Nephron progenitor cell (in vitro differentiated cells): ENCODE measurements at places on chromosomes 4 and X.

GRCh38 chrX:77003956-77004355 lies 443.2 kb upstream of the FGF16 start:
- H3K27ac ChIP-seq: no peak overlapping the region
- no peaks in the 10 kb centered on the region for H3K4me1 ChIP-seq
- H3K36me3 ChIP-seq: no peaks in the 10 kb centered on the region
- H3K27me3 ChIP-seq: no peaks in the 10 kb centered on the region
- no peak overlapping the region for H3K4me3 ChIP-seq
- no peak for DNase-seq

GRCh38 chrX:17987783-17988182 lies 126.7 kb upstream of the RAI2 start:
- H3K27me3 ChIP-seq: peaks cover 5% of the 10 kb centered on the region
- no peak for DNase-seq
- peaks cover 22% of the 10 kb centered on the region for H3K4me1 ChIP-seq
- peaks cover 6% of the 10 kb centered on the region for H3K36me3 ChIP-seq
- H3K27ac ChIP-seq: no peak overlapping the region
- no peak overlapping the region for H3K4me3 ChIP-seq

DNA sequence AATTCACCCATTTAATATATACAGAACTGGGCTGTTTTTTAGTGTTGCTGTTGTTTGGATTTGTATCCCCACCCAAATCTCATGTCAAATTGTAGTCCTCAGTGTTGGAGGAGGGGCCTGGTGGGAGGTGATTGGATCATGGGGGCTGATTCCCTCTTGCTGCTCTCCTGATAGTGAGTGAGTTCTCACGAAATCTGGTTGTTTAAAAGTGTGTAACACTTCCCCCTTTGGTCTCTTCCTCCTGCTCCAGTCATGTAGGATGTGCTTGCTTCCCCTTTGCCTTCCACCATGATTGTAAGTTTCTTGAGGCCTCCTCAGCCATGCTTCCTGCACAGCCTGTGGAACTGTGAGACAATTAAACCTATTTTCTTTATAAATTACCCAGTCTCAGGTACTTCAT lies 141.6 kb upstream of the AADAT start:
- no peak for DNase-seq
- no peaks in the 10 kb centered on the region for H3K4me1 ChIP-seq
- H3K27ac ChIP-seq: no peak overlapping the region
- H3K4me3 ChIP-seq: no peak overlapping the region
- no peaks in the 10 kb centered on the region for H3K36me3 ChIP-seq

- DNase-seq: peak; percentile 25
- H3K27ac ChIP-seq: no peak overlapping the region
- H3K27me3 ChIP-seq: no peaks in the 10 kb centered on the region
- H3K36me3 ChIP-seq: peaks cover 25% of the 10 kb centered on the region
- H3K4me1 ChIP-seq: peaks cover 61% of the 10 kb centered on the region
Observed at GRCh38 chr4:112234952-112235609, 3.5 kb downstream of the AP1AR start.

GRCh38 chr4:113701169-113701568 lies 60.4 kb downstream of the CAMK2D start:
- no peaks in the 10 kb centered on the region for H3K27me3 ChIP-seq
- no peak for DNase-seq
- H3K36me3 ChIP-seq: peaks cover 7% of the 10 kb centered on the region

DNA sequence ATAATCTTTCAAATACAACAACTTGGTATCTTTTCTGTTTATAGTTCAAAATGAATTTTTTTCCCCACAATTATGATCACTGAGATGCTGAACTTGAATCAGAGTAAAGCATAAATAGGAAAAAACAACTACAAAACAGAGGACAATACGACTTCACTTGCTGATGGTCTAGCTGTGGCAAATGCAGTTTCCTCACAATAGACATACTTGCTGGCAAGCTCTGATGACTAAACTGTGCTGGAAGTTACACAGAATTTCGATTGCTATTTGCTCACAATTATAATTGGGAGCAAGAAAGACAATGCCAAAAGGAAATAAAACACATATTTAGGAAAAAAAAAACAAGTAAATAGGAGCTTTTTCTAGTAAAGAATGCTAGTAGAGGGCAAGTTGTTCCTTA lies 14.7 kb downstream of the VEGFC start:
- no peaks in the 10 kb centered on the region for H3K27me3 ChIP-seq
- no peak overlapping the region for H3K4me3 ChIP-seq
- no peak overlapping the region for H3K27ac ChIP-seq
- H3K4me1 ChIP-seq: peaks cover 30% of the 10 kb centered on the region
- no peak for DNase-seq

- H3K4me1 ChIP-seq: peaks cover 10% of the 10 kb centered on the region
- no peak overlapping the region for H3K27ac ChIP-seq
- H3K4me3 ChIP-seq: no peak overlapping the region
- no peaks in the 10 kb centered on the region for H3K36me3 ChIP-seq
- no peak for DNase-seq
Observed at GRCh38 chr4:26299254-26299882, 21.4 kb upstream of the RBPJ start.

DNA sequence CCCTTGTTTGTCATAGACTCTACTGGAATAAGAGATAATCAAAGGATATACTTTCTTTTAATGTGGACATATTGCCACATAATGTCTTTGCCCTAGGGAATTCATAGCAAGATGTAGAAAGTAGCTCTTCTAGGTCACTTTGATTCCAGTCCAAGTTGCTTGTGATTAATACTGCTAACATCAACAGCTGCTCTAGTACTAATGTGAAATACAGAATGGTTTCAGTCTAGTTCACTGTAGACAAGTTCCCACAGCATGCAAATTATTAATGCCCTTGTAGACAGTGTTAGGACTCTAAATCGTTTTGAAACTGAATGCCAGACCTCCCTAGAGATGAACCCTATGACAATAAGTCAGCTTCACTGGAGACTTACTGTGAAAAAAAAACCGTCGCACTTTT lies 494.6 kb upstream of the ATOH1 start:
- peaks cover 3% of the 10 kb centered on the region for H3K27me3 ChIP-seq
- H3K4me3 ChIP-seq: no peak overlapping the region
- H3K27ac ChIP-seq: no peak overlapping the region
- H3K4me1 ChIP-seq: no peaks in the 10 kb centered on the region
- H3K36me3 ChIP-seq: no peaks in the 10 kb centered on the region

- H3K4me1 ChIP-seq: peaks cover 29% of the 10 kb centered on the region
- peaks cover 4% of the 10 kb centered on the region for H3K27me3 ChIP-seq
- peak overlapping the region; percentile 98 for H3K4me3 ChIP-seq
- no peak for DNase-seq
Observed at GRCh38 chr4:80073473-80074008, 512 bp upstream of the ANTXR2 start.

DNA sequence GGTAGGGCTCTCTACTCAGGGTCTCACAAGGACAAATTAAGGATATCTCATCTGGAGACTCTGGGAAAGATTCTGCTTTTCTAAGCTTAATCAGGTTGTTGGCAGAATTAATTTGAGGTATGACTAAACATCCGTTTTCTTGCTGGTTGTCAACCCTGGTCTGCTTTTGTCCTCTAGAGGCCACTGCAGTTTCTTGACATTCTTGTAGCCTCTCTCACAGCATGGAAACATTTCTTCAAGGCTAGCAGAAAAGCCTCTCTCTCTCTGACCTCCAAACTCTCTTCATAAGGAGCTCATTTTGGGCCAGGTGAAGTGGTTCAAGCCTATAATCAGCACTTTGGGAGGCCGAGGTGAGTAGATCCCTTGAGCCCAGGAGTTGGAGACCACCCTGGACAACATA lies 749.5 kb upstream of the PCDH7 start:
- no peak for DNase-seq
- H3K4me1 ChIP-seq: no peaks in the 10 kb centered on the region
- no peaks in the 10 kb centered on the region for H3K27me3 ChIP-seq
- no peak overlapping the region for H3K4me3 ChIP-seq
- no peak overlapping the region for H3K27ac ChIP-seq
- H3K36me3 ChIP-seq: no peaks in the 10 kb centered on the region

DNA sequence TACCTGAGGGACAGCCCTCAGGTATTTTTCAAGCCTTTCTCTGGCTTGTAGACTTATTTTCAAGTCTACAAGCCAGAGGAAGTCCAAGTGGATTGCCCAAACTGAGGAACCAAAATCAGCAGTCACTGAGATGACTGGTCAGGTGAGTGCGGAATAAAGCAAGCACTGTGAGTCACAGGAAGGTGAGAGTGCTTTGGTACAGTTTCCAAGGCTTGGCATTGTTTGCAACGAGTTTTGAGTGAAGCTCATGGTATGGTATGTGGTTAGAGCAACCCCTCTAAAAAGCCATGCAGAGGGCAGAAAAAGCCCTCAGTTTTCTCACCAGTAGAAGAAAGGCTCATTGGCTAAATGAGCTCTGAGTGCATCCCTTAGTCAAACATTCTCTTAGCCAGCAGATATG lies 112.8 kb upstream of the EOLA2 start:
- H3K4me3 ChIP-seq: no peak overlapping the region
- no peaks in the 10 kb centered on the region for H3K4me1 ChIP-seq
- DNase-seq: no peak
- H3K36me3 ChIP-seq: no peaks in the 10 kb centered on the region

DNA sequence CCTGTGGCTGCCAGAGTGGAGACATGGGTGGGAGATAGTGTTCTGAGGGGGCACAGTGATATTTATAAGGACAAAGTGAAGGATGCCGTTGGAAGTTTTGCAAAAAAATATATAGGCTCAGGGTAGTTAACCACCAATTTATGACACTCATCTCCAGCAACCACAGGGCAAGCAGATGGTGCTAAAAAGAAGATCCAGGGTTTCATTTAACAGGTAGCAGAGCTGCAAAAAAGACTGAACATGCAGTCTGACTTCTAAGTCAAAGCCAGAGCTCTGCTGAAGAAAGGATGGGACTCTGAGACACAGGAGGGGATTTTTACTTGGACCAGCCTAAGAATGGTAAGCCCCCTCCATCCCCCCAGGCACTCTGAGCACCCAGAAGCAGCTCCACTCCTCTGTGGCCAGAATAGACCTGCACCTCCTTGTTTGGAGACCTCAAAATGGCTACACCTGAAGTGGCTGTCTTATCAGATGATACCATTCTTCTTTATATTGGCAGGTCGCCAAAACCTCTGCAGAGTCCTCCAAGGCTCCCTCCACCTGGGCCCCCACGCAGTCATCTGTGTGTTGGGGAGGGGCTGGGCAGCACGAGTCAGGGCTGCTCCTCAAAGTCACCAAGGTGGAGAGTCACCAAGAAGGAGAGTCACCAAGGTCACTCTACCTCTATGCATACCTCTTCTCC lies 161.4 kb upstream of the FAM9B start:
- H3K27me3 ChIP-seq: peaks cover 2% of the 10 kb centered on the region
- no peaks in the 10 kb centered on the region for H3K36me3 ChIP-seq

GRCh38 chr4:70721747-70722146 lies at the start of gene RUFY3:
TSS of gene RUFY3 (plus strand) at chr4:70721964. CDS start at chr4:70722574, 610 bp downstream.
- DNase-seq: no peak
- H3K4me3 ChIP-seq: peak within 1 kb of the TSS; percentile 81
- peaks cover 5% of the 10 kb centered on the region for H3K27me3 ChIP-seq
- H3K4me1 ChIP-seq: peaks cover 22% of the 10 kb centered on the region
- H3K27ac ChIP-seq: peak within 1 kb of the TSS; percentile 90

DNA sequence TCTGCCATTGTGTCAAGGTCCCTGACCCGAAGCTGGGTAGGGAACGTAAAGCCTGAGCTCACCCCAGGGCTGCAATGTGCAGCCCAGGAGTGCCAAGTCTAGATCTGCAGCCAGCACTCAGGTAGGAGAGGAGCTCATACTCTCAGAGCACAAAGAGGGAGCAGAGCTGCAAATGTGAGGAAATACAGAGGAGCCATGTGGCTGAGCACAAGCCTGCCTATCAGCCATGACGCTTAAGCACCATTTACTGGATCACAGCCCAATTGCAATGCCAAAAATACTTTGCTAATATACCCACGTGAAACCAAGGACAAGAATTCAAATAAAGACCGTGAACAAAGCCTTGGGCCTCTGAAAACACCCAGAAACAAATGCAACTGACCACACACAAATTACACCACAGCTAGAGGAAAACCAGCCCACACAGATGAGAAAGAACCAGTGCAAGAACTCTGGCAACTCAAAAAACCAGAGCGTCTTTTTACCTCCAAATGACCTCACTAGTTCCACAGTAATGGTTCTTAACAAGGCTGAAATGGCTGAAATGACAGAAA lies 69.0 kb upstream of the HPF1 start:
- no peak overlapping the region for H3K27ac ChIP-seq
- no peaks in the 10 kb centered on the region for H3K36me3 ChIP-seq
- no peak for DNase-seq
- no peaks in the 10 kb centered on the region for H3K4me1 ChIP-seq
- H3K4me3 ChIP-seq: no peak overlapping the region

DNA sequence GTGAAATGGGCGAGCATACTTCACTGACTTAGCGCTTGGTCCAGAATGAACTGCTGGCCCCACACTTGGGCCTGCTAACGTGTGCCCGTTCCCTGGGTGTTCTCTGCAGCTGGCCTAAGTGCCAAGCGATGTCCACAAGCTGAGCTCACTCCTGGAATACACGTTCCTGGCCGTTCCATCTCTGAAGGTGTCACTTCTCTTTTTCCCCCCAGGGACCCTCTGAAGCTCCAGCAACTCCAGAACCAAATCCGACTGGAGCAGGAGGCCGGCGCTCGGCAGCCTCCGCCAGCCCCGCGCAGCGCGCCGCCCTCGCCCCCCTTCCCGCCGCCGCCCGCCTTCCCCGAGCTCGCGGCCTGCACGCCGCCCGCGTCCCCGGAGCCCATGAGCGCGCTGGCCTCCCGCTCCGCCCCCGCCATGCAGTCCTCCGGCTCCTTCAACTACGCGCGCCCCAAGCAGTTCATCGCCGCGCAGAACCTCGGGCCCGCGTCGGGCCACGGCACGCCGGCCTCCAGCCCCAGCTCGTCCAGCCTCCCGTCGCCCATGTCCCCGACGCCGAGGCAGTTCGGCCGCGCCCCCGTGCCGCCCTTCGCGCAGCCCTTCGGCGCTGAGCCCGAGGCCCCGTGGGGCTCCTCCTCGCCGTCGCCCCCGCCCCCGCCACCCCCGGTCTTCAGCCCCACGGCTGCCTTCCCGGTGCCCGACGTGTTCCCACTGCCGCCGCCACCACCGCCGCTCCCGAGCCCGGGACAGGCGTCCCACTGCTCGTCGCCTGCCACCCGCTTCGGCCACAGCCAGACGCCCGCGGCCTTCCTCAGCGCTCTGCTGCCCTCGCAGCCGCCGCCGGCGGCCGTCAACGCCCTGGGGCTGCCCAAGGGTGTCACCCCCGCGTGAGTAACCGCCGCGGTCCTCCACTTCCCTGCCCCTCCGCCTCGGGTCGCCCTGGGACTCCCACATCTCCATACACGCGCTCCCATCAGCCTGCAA lies 132.3 kb downstream of the CBR4 start:
- H3K27me3 ChIP-seq: no peaks in the 10 kb centered on the region
- peaks cover 57% of the 10 kb centered on the region for H3K4me1 ChIP-seq
- peak; percentile 77 for DNase-seq
- H3K27ac ChIP-seq: no peak overlapping the region
- peaks cover 41% of the 10 kb centered on the region for H3K36me3 ChIP-seq
